ENCODE measurements at places on chromosomes 4 and X.

- no peak for DNase-seq
These were observed 74.1 kb downstream of the WDR19 start for GRCh38 chr4:39256436-39256835.

- DNase-seq = no peak
These were observed 1548.7 kb downstream of the PCDH7 start for GRCh38 chr4:32268863-32269262.

DNA sequence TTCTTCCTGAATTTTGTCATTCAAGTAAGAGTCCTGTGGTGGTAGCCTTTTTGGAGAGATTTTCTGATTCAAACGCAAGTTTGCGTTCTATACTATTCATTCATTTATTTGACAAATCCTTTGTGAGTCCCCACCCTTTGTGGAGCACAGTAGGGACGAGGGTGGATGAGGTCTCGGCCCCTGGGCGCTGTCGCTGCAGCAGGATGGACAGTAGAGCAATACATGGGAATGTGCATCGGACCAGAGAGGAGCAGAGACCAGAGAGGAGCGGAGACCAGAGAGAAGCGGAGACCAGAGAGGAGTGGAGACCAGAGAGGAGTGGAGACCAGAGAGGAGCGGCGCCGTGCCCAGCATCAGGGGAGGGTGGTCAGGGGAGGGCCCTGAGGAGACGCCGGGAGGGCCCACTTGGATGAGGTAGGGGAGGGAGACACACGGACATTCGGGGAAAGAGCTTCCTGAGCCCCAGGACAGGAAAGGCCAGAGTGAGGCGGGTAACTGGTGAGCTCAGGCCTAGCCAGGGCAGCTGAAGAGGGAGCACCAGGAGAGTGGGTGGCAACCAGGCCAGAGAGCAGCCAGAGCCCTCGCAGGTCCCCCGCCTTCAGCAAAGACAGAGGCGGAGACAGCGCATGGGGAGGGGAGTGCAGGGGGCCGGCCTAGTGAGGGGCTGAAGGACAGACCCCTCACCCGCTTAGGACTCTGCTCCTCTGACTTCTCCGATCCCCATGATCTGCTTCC, 67.3 kb downstream of the NAT8L start:
- no peak for DNase-seq

GRCh38 chr4:1090465-1091440, 22.6 kb downstream of the RNF212 start:
- no peak for DNase-seq

- DNase-seq = no peak
These were observed 614.1 kb downstream of the PCDH7 start for GRCh38 chr4:31334086-31334910.

DNA sequence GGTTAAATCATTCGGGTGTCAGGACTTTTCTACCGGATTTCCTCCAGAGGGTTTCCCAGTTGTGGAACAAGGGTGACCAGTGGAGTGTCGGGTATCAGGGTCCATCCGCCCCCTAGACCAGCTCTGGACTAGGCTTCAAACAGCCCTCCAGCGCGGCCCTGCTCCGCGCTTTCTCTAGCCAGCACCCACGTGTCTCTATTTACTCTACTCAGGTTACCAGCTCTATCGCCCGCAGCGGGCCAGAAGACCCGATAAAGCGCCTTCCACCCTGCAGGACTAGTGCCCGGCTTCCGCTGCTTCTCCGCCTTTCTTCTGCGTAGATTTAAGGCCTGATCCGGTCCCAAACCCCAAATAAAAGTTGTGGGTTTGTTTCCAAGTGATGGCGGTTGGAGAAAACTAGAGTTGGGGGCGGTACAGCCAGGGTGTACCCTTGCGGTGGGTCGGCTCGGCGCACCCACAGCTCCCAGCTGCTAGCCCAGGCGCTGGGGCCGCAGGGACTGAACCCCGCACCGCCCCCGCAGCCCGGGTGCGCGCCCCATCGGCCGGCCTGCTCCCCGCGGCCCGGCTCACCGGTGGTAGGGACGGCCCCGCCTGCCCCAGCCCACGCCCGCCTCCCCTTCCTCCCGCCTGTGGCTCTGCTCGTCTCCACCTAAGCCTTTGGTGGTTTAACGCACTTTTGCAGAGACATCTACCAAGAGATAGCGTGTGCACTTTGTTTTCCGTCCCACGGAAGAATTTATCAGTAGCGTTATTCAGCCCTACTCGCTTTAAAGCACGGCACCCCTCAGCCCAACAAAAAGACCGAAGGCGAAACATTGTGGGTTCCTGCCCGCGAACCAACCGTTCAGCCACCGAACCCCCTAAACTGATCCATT, 2.1 kb downstream of the LEF1 start:
- no peak for DNase-seq

GRCh38 chr4:165418073-165418472, 39.3 kb downstream of the CPE start:
- DNase-seq = no peak

DNA sequence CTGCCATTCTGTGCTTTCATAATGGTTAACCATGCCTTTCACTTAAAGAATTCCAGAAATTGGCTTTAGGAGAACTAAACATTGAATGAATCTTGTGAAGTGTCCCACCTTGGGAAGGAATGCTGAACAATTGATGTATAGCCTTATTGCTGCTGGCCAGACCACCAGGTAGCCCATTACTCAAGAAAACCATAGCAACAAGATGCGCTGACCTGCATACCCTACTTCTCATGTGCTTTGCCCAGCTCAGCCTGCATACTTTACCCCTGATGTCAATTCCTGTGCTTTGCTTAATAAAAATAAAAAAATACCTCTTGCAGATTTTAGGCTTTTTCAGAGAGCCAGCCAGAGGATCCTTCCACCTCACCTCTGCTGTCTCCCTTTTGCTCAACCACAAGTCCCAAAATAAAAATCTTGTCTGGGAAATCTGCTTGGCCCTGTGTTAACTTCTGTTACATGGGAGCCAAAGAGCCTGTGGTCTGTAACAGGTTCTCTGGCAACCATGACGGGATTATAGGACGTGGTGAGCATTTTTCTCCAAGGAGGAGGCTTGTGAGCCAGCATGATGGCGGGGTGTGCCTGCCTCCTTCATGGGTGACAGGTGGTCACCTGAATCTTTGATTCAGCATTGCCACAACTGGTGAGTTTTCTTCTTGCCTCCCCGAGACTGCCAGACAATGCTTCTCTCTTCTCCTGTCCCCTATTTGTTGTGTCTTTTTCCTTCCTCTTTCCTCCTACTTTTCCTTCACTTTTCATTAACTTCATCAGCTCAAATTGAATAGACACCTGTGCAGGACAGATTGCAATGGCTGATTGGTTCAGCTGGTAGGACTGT, 106.8 kb downstream of the ARSJ start:
- no peak for DNase-seq

GRCh38 chr4:122661176-122662160, 40.6 kb upstream of the IL21 start:
- DNase-seq = no peak

DNA sequence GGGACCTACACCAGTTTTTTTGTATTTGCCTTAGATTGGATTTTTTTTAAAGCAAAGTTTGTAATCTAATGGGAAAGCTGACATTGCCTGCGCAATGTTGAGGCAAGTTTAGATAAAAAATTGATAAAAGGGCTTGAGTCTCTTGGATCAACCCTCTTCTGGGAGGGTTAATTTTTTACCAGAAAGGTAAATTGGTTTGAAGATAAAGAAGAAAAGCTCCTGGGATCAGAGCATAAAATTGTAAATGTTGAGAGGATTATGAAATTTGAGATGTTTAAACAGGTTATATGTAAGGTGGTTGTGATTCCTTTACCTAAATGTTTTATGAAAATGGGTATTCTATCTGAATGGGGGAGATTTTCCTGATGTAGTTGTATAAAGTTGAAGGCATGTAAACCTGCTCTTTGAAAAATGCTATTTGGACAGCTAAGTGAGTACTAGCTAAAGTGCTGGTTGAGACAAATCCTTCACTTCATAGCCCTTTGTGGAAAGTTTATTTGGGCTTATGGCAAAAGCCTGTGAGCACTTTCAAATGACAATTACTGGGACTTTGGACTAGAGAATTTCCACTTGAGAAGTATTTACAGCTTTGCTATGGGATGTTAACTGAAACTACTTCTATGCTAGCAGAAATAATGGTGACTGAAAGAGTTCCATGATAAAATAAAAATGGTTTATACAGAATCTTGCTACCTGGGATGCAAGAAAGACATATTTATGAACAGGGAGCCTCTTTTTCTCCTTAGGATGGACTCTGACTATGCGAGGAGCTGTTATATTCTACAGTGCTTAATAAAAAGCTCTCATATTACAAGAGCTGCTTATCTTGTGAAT, 56.2 kb downstream of the UGT2B10 start:
- DNase-seq = no peak

GRCh38 chr4:147725673-147726072, 6.2 kb upstream of the ARHGAP10 start:
- no peak for DNase-seq

- DNase-seq = no peak
These were observed 14.0 kb downstream of the EPGN start for GRCh38 chr4:74322301-74322700.

GRCh38 chr4:165592386-165592785, 213.6 kb downstream of the CPE start:
- DNase-seq = no peak

DNA sequence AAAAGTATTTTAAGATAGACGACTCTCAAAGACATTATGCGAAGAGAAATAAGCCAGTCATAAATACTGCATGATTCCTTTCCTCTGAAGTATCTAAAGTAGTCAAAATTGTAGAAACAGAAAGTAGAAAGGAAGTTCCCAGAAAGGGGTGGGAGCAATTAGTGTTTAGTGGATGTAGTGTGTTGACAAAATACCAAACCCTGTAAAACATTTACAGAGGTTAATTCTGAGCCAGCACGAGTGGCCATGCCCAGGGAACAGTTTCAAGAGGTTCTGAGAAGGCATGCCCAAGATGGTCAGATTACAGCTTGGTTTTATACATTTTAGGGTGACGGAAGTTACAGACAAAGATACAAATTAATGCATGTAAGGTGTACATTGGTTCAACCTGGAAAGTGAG, 34.4 kb upstream of the SLC25A4 start:
- DNase-seq = no peak

- DNase-seq = no peak
These were observed 350.6 kb upstream of the SLC7A11 start for GRCh38 chr4:138592796-138593195.

- DNase-seq = no peak
These were observed 160.3 kb upstream of the VEGFC start for GRCh38 chr4:176953021-176953420.

DNA sequence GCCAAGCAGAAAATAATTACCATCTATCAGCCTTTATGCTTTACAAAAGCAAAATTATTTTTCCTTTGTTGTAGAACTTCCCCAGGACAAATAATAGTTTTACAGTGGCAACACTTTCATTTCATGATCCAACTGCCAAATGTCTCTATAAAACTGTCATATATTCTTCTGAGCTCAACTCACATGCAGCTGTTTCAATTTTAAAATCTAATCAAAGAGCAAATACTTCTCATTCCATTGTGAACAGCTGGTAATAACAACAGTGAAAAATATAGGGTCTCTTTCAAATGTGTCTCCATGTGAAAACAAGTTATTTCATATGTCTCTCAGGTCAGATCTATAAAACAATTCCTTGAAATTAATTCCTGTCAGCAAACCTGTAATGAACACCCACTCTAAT, 270.6 kb upstream of the SLC7A11 start:
- DNase-seq = no peak

DNA sequence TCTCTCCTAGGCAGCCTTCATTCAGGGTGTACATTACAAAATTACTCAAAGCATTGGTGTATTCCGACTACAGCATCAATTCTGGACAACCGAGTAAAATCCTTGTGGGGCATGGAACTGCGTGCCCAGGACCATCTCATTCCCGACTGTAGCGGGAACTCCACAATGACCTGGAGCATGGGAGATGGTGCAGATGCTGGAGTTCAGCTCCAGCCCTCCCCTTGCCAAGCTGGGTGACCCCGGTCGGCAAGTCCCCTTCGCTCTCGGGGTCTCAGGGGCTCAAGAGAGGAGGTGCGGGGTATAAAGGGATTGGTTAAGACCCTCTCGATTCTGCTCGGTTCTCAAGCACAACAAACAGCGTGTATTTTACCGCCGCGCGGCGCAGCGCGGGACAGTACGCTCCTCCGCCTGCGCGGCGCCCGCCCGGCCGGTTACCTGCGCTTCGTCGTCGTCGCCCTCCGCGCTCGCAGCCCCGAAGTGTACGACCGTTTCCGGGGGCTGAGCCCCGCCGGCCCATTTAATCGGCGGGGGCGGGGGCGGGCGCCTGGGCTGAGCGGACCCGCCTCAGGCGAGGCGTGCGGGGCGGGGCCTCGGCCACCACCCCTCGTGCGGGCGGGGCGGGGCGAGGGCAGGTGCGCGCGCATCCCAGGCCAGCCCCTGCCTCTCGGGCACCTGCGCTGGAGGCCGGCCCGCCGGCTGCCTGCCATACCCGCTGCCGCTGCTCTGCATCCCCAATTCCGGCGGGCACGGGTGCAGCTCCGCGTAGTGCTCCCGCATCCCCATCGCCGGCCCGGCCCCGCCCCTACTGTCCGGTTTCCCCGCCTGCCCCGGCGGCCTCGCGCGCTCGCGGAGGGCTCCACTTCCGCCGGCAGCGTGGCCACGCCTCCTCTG, at the start of gene G6PD:
TSS of gene G6PD (minus strand) at position 493 of the 891 bp plus-strand sequence. CDS start 691 bp downstream, outside the sequence.
- DNase-seq = no peak

DNA sequence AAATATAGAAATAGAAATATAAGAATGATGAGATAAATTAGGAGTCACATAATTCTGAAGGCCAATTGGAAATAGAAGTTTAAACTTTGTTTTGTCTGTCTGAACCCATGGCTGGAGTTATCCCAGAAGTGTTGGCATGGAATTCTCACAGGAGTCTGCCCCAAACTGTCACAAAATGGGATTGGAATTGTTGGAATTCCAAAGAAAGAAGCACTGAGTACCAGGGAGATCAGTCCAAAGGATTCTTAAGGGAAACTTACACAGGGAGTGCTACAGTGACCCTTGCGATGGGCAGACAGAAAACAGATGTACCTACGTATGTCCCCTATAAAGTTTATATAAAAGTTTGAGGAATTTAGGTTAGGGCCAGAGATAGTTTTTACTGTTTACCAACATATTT, 1607.7 kb downstream of the ARAP2 start:
- DNase-seq = no peak

GRCh38 chr4:138975225-138975624, 40.4 kb upstream of the NOCT start:
- DNase-seq = no peak

DNA sequence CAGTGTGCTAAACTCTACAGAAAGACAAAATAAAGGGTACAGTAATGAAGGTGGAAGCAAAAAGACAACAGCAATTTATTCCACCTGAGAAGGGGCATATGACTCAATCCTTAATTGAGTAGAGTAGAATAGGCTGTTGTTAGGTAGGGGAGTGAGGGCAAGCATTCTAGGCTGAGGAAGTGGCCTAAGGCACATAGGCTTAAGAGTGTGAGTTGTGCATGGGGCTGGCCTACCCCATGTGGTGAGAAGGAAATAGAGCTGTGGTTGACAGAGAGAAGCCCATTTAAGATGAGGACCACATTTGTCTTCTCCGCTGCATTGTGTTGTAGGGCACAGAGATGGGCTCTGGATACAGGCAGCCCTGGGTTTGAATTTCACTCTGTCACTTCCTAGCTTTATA, 3.4 kb upstream of the ZCCHC18 start:
- no peak for DNase-seq

GRCh38 chr4:128538111-128538882, 250.7 kb upstream of the PGRMC2 start:
- no peak for DNase-seq

GRCh38 chrX:72095370-72095769, 36.3 kb downstream of the RTL5 start:
- no peak for DNase-seq

- DNase-seq = no peak
These were observed 160.0 kb downstream of the HNRNPD start for GRCh38 chr4:82213485-82214417.

GRCh38 chr4:10740891-10741620, 56.5 kb upstream of the CLNK start:
- DNase-seq = no peak
